ENCODE measurements at places on chromosomes 2 and 18. TPM values are rescaled to one million over a fixed set of nuclear protein-coding genes. Genes with fewer than 3 reads are reported as not detected.

Gene CD28
- not detected for total RNA-seq

DNA sequence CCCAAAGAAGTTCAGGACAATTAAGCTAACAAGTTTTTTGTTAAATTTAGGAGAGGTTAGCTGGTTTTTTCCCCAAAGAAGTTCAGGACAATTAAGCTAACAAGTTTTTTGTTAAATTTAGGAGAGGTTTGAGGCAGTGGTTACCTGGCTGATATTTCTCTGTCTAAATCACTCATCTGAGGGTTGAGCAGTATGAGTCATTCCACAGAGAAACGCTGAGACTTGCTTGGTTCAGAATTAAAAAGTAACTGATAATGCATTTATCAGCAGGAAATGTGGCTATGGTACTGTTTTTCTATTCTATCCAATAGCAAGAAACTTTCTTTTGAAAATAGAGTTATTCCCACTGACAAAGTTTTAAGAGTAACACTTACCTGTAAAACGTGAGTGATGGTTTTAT is 22.8 kb upstream of the KIDINS220 start:
- DNase-seq, result no peak

DNA sequence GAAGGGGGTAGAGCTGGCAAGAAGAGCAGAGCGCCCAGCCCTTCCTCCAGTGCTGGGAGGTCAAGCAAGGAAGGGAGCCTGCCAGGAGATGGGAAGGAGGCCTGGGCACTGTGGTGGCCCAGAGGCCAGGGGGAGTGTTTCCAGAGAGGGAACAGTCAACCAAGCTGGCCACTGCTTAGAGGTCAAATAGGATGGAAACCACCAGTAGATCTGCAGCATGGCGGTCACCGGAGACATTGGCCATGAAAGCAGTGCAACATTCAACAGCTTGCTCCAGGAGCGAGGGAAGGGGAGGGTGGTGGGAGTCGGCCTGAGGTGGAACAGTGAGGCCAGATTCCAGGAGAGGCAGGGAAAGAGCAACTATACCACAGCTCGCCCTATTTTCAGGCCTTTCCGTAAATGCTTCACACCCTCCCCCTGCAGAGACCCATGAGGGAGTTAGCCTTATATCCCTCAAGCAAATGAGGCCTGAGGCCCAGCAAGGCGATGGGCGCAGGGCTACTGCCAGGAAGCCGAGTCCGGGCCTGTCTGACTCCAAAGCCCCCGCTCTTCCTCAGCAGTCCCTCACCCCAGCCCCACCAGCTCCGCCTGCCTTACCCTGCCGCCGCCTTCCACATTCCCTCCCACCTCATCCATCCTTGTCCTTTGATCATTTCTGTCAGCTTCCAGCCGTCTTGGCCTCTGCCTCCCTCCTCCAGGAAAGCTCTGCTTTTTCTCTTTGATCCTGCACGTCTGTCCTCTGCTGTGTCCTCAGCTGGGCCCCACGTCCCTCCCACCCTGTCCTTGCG is 17.0 kb downstream of the KCNK3 start:
- no peak for DNase-seq

DNA sequence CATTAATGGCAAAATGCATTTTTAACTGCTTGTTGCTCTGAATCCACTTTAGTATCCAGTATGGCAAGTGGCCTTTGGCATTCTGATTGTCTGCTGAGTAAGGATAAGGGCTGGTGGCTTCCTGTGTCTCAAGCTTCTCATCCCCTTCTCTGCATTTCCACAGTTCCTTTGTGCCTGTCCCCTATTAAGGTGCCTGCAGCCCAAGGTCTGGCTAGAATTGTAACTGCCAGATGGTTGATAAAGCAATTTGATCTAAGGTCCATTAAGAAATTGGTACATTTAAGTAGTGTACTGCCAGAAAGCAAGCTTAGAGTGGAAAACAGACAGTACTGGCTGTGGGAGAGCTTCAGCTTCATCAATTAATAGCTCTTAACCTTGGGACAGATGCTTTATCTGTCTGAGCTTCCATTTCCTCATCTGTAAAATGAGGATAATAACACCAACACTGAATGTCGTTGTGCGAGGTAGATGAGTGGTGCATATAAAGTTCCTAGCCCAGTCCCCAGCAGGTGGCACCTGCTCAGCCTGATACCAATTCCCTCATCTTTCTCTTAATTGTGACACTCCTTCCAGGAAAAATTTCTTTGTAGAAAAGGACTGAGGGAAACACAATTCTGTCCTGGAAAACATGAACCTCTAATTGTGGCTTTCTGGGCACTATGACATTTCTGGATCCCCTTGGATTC is 570.6 kb upstream of the GCFC2 start:
- DNase-seq, result no peak

- DNase-seq, result no peak
Observed at GRCh38 chr18:75065251-75066000, 143.5 kb downstream of the PTGR3 start.

GRCh38 chr2:148237911-148238310 is 217.0 kb downstream of the MBD5 start:
- DNase-seq, result no peak

- DNase-seq, result no peak
Observed at GRCh38 chr2:33215299-33215698, 261.1 kb upstream of the RASGRP3 start.

GRCh38 chr2:224042191-224042696 is 3.2 kb upstream of the SERPINE2 start:
- no peak for DNase-seq

DNA sequence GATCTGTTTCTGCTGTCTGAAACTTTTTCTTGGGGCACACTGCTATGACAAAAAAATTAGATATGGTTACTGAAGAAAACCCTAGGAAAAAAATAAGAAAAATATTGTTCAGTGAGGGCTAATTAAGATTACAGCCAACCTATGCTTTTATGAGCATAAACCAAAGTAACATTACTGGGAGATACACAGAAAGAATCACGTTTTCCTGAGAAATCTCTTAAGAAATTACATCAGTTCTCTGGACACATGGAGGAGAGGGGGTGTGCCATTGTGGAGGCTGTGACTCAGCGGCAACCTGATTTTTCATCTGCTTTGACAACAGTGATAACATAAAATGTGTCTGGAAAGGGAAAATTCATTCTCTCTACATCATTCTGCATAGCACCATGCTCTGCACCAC is 13.4 kb upstream of the NMI start:
- peak; percentile 6 for DNase-seq
